ENCODE measurements at places on chromosomes 16 and 17. TPM values are rescaled to one million over a fixed set of nuclear protein-coding genes. Genes with fewer than 3 reads are reported as not detected.
A peak's percentile ranks its signal among the peaks of the same experiment; 100 is the strongest.

- DNase-seq = no peak
- H3K36me3 ChIP-seq = no peaks in the 10 kb centered on the region
- no peaks in the 10 kb centered on the region for H3K4me1 ChIP-seq
- H3K27me3 ChIP-seq = no peaks in the 10 kb centered on the region
- H3K4me3 ChIP-seq = no peak overlapping the region
Observed at GRCh38 chr17:53270936-53271335, 551.8 kb upstream of the KIF2B start.

DNA sequence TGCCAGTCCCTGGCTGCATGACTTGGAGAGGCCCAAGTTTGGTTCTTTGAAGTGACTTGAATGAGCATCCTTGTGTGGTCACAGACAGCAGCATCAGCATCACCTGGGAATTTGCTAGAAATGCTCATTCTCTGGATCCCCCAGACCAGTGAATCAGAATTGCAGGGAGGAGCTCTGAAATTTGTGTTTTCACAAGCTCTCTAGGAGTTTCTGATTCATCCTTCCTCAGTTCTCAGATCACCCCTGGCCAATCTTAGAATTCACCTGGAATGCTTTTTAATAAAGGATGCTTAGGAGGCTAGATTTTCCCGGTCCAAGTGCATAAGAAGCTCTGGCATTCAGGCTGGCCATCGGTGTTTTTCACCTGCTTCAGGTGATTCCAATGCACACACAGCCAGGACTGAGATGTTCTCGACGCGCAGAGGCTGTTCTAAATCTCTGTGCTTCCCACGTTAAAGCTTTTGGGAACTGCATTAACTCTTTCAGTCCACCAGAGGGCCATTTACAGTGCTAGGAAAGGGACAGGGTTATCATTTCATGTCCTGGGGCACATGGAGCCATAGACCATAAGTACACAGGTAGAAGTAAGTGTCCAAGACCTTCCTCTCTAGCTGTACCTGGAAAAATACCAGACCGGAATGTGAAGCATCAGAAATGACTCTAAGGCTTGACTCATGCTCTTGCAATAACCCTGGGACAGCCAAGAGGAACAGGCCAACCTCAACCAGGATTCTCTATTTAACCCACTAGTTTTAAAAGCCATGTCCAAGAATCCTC, 85.7 kb upstream of the XYLT1 start:
- H3K27ac ChIP-seq = no peak overlapping the region
- no peak for DNase-seq
- H3K27me3 ChIP-seq = peaks cover 11% of the 10 kb centered on the region
- H3K4me1 ChIP-seq = no peaks in the 10 kb centered on the region

KLHL10 gene
- total RNA-seq = 0.16 TPM

- H3K36me3 ChIP-seq = no peaks in the 10 kb centered on the region
- peaks cover 7% of the 10 kb centered on the region for H3K4me1 ChIP-seq
- peak; percentile 74 for DNase-seq
- H3K27me3 ChIP-seq = peaks cover 2% of the 10 kb centered on the region
- peak overlapping the region; percentile 51 for H3K27ac ChIP-seq
Observed at GRCh38 chr17:41648411-41649195, 24.2 kb upstream of the KRT17 start.

KRT9 gene
- total RNA-seq = not detected

KCNG4 gene
- not detected for total RNA-seq

- no peak overlapping the region for H3K4me3 ChIP-seq
- H3K4me1 ChIP-seq = peaks cover 3% of the 10 kb centered on the region
- H3K36me3 ChIP-seq = no peaks in the 10 kb centered on the region
- peaks cover 1% of the 10 kb centered on the region for H3K27me3 ChIP-seq
Observed at GRCh38 chr16:50144211-50144610, 8.9 kb upstream of the TENT4B start.

DNA sequence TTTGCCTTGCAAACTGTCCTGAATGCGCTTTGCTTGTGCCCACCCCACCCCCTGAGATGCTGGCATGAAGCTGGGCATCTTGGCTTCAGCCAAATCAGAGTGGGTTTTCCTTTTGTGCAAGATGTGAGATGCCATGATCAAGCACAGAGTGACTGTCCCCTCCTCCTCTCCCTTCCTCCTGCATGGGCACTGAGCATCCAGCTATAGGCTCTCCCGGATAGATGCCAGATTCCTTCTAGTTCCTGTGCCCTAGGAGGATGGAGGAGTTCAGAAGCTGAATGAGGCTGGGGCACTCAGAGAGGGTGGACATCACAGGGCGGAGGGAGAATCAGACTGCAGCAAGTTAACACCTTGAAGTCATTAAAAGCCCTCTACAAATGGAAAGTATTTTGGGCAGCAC, 384.1 kb upstream of the CCL2 start:
- no peak overlapping the region for H3K4me3 ChIP-seq
- no peaks in the 10 kb centered on the region for H3K4me1 ChIP-seq
- no peaks in the 10 kb centered on the region for H3K36me3 ChIP-seq
- no peak overlapping the region for H3K27ac ChIP-seq
- no peaks in the 10 kb centered on the region for H3K27me3 ChIP-seq

Data from activated T-helper 2 cell treated with anti-CD3 and anti-CD28 coated beads, Interferon-gamma antibody, Interleukin-2, Interleukin-4, amounts not matched to agents 10 μg/mL and 5 μg/mL and 100 μg/mL, durations not matched to agents 14 hours and 24 hours and 36 hours (primary cell).